Cardiac fibroblast (primary cell): ENCODE measurements at places on chromosomes 4 and X.

- DNase-seq: no peak
These were observed 98.5 kb upstream of the ELOVL6 start for GRCh38 chr4:110296892-110297291.

DNA sequence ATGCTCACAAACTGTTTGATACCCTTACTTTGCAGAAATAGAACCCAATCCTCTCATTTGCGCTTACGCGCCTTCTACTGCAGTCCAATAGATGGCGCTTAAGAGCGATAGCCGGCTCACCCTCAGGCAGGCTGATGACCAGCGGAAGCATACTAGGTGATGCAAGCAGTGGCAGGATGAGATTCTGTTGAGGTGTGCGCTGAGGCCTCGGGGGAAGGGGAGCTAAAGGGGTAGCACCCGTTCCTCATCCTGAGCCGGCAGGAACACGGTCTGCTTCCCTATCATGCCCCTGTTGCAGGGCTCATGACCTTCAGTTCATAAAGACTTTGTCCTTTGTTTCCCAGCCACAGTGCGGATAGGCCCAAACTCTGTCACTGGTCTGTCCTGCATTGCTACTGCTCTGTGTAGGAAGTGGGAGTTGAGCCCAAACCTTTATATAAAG is 628.9 kb downstream of the TLL1 start:
- DNase-seq: peak; percentile 48

- DNase-seq: no peak
These were observed 82.0 kb downstream of the HAUS3 start for GRCh38 chr4:2159931-2160330.

DNA sequence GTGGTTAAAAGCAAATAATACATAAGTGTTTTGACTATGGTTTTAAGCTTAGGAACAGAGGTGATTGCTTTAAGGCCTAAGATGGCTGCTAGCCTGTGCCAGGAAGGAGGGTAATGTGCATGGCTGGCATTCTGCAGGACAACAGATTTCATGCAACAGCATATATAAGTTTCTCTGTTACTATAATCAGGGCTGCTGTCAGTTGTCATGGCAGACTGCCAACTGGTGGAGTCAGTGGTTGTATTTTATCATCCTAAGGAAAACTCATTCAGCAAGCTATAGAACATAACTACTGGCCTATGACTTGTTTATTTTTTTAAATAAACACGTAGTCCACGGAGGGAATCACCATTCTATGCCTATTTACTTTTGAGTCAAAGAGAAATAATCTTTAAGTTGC is 77.7 kb upstream of the DCAF8L1 start:
- peak; percentile 9 for DNase-seq

- no peak for DNase-seq
These were observed 171.4 kb downstream of the FRMPD4 start for GRCh38 chrX:12309744-12310076.

- DNase-seq: peak; percentile 86
These were observed 60.0 kb upstream of the BANK1 start for GRCh38 chr4:101730291-101731117.

DNA sequence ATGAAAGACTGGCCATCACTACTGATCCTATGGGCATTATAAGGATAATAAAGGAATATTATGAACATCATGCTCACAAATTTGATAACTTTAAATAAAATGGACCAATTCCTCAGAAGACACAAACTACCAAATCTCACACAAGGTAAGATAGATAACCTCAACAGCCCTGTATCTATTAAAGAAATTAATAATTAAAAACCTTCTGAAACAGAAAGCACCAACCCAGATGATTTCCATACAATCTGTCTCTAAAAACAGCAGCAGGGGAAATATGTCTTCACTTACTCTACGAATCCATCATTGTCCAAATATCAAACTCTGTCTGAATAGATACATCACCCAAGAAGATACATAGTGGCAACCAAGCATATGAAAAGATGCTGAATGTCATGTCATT is 55.2 kb downstream of the LCORL start:
- no peak for DNase-seq

- no peak for DNase-seq
These were observed 17.7 kb upstream of the PITX2 start for GRCh38 chr4:110640576-110640975.

GRCh38 chrX:138157850-138158249 is 553.7 kb downstream of the FGF13 start:
- no peak for DNase-seq

DNA sequence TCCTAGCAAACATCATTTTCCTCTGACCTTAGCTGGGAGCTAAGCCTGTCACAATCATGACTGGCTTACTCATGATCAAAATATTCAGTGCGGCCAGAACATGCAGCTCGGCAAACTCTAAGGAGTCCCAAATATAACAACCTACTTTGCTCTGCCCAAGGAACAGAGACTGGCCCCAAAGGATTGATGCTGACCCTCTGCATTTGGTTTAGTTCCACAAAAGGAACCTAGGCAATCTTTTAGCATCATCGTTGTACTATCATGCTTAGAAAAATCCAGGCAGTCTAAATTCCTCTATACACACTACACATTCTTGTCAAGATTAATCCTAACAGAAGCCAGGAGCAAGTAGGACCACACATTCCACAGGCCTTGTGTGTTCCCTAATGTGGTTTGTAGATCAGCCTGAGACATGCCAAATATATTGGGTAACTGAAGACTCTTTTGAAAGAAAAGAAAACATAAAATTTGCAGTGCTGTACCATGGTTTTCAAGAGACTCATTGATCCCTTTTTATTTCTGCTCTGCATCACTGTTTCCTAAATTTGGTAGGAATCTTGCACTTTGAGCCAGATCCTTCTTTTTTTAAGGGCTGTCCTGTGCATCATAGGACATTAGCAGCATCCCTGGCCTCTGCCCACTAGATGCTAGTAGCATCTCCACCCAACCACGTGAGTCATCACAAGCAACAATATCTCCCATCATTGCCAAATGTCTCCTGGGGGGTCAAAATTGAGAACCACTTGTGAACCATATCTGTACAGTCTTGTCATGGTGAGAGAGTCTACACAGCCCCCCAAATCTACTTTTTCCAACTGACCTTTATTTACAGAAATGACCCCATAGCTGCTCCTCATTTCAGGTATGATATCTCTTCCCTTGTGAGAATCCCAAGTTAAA is 17.6 kb upstream of the CC2D2A start:
- DNase-seq: peak; percentile 92

- DNase-seq: no peak
These were observed 30.6 kb upstream of the MANBA start for GRCh38 chr4:102791318-102791835.

GRCh38 chrX:130788786-130789581 is 114.0 kb downstream of the ENOX2 start:
- no peak for DNase-seq

- DNase-seq: no peak
These were observed 870.0 kb upstream of the INTU start for GRCh38 chr4:126762663-126763247.

DNA sequence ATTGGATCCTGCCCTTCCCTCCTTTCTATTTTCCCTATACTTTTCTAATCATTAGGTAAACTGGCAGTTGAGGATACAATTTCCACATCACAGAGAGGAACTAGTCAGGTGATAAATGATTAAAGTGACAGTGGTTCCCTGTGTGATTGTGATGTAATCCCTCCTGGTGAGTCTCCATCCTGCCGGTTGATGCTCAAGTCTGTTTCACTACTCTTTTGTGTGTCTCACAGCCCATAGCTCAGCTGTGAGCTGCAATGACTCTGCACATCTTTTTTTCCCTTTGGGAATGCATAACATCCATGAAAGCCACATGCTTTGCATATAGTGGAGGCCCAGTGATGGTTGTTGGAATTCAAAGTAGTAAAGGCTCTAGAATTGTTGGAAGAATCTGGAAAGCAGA is 60.4 kb downstream of the CCNI start:
- peak; percentile 84 for DNase-seq

GRCh38 chr4:124290678-124291077 is 421.9 kb downstream of the ANKRD50 start:
- DNase-seq: no peak

GRCh38 chr4:31370866-31371465 is 650.8 kb downstream of the PCDH7 start:
- peak; percentile 64 for DNase-seq

GRCh38 chrX:15600049-15600448 is 711 bp downstream of the ACE2 start:
- DNase-seq: no peak

GRCh38 chr4:76499461-76499860 is 64.4 kb downstream of the SHROOM3 start:
- no peak for DNase-seq

- no peak for DNase-seq
These were observed 239.9 kb upstream of the NDST4 start for GRCh38 chr4:115353370-115353769.

DNA sequence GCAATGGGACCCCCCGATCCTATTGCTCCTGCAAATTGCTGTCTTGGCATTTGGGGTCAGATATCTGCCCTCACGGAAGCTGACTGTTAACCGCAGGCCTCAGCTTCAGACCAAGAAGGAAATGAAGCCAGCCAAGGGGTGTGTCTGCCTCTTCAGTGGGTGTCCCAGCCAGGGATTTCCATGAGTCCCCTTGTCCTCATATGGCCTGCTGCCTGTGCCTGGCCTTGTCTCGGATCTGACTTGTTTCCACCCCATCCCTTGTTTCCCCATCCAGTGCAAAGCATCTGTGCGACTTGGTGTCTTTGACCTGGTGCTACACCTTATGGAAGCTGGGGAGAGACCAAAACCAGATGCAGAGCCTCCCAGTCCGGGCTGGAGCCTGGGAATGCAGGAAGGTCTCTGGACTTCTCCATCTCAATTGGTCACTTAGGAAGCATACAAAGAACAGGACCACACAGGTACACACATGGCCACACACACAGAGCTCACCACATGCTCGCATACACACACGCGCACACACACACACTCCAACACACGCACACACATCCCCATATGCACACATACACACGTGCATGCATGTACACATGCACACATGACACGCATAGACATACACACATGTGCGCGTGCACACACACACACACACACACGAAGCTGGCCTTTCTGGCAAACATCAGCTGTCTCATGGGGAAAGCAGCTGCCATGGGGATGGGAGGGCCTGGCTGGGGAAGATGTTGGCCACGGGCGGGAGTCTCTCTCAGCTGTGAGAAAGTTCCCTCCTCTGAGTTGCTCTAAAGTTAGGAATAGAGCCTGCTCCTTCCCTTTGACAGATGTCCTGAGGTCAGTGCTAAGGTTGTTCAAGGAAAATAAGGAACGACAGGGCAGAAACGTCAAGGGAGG is 65.5 kb downstream of the CRMP1 start:
- peak; percentile 65 for DNase-seq
